Inflammatory macrophage treated with lipopolysaccharide for 4 hours (primary cell): ENCODE measurements at places on chromosomes 6 and 20.
A peak's percentile ranks its signal among the peaks of the same experiment; 100 is the strongest.

- no peak for DNase-seq
Observed at GRCh38 chr6:146154197-146154596, 125.3 kb downstream of the GRM1 start.

GRCh38 chr6:149458196-149458595 is 26.6 kb downstream of the ZC3H12D start:
- no peak for DNase-seq

- no peak for DNase-seq
Observed at GRCh38 chr20:32028647-32029372, 18.6 kb downstream of the CCM2L start.

DNA sequence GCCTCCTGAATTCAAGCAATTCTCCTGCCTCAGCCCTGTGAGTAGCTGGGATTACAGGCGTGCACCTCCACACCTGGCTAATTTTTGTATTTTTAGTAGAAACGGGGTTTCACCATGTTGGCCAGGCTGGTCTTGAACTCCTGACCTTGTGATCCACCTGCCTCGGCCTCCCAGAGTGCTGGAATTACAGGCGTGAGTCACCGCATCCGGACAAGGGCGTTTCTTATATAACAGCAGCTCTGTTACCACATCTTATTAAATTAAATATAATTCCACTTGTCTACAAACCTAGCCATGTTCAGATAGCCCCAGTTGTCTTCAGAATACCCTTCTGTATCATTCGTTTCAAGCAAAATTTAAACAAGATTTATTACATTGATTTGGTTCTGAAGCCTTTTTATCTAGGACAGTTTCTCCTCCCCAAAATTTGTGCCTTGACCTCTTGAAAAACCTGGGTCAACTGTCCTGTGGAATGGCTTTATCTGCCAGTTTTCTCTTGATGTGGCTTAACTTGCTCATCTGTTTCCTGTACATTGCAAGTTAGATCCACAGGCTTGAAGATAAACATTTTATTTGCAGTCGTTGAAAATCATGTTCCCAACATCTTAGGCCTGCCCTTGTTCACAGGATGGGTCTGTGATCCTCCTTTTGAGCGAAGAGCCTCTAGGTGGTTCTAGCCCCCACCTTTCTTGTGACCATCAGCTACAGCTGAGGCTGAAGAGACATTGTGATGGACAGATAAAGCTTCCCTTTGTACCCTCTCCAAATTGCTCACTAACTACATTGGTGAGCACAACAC is 132.2 kb downstream of the ARID1B start:
- DNase-seq, result no peak

- peak; percentile 60 for DNase-seq
Observed at GRCh38 chr20:1225783-1226654, at the start of gene RAD21L1. RAD21L1 (plus strand) TSS chr20:1226044; CDS start chr20:1228454, 2,410 bp downstream.

- DNase-seq, result no peak
Observed at GRCh38 chr20:24212494-24212893, 223.9 kb upstream of the GGTLC1 start.
